ENCODE measurements at places on chromosomes 2 and 18.

- no peak for DNase-seq
Measured at GRCh38 chr2:223865124-223865523, 27.7 kb upstream of the AP1S3 start.

DNA sequence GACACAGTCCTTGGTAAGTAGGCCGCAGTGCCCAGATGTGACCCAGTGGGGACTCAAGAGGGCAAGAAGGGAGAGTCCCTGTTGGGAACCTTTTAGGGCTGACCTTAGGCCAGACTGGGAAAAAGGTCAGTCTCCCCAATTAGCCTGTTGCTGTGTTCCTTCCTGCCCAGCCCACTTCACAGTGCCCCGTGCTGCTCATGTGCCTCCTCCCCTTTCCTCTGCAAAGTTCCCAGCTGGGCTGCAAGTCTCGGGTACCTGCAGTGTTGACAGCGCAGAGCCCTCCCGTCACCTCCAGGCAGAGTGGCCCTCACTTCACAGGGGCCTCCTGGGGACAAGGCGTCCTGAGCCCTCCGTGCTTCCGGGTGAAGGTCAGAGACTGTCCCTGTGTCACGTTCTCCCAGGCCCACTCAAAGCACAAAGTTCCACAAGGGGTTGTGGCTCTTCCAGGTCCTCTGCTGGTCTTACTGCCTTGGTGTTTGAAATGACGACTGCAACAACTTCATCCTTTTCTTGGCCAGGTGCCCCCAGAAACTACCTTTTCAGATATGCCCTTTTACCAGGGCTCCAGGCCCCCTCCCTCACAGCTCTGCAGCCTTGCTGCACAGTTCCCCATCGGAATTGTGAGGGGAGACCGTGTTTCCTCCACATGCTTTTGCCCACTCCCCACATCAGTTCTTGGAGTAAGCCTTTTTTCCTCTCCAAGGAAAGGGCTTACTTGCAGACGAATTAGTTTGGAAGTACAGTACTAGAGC, 225.8 kb downstream of the ALPK2 start:
- DNase-seq, result no peak

GRCh38 chr2:38723173-38723572, 28.0 kb downstream of the SRSF7 start:
- no peak for DNase-seq

- no peak for DNase-seq
Measured at GRCh38 chr2:111634995-111635538, 248.9 kb downstream of the ANAPC1 start.

DNA sequence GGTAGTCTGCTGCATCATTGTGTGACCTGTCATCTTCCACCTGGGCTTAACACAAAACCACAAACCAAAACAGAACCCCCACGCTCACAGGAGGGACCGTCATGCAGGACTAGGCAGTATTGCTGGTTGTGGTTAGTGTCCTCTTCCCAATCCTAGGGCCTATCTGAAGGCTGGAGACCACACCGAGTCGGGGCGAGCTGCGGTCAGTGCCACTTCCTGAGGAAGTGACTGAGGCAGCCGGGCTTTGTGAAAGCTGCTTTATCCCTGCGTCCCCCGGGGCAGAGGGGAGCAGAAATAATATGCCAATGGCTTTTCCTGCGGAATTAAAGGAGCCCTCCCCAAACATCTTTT, 22.9 kb downstream of the ZNF532 start:
- peak; percentile 23 for DNase-seq

- peak; percentile 37 for DNase-seq
Measured at GRCh38 chr2:219029829-219030165, 11.5 kb downstream of the CFAP65 start.

DNA sequence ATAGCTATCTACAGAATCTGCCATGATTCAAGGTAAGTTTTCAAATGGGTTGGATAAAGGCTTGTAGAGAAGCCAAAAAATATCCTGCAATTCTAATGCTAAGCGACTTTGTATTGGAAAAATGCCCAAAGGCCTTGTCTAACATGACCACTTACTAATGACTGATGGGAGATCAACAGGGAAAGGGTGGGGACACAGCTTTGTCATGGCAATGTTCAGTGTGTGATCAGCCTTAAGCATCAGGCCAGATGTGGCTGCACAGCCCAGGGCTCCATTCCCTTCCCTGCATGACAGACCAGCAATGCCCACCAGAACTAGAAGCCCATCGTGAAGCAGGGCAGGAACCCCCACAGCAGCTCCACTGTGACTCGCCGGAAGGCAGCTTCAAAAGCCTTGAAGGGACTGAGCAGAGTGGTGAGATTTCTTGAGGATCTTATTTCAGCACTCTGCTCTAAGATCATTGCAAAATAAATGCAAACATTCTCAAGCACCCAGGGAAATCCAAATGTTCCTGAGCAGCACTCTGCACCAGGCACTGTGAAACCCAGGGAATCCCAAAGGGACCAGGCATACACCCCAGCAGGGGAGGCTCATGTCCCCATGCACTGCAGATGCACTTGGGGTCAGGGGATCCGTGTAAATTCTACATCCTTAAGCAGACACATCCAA, 517.9 kb upstream of the SMIM21 start:
- DNase-seq, result no peak

DNA sequence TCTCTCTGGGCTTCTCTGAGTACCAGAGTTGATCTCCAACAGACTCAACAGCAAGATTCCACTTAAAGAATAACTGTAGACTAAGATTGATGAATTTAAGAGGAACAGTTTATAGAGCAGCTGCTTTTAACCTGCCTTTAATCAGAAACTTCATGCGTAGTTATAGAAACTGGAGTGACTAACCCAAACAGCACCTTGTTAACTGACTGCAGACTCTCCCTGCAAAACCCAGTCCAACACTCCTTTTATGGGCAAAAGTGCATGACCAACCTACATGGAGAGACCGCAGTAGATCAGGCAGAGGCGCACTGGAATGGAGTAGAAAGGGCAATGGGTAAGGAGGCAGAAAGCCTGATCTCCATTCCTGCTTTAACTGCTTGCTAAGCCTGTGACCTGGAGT, 110.6 kb downstream of the NRP2 start:
- DNase-seq, result no peak

DNA sequence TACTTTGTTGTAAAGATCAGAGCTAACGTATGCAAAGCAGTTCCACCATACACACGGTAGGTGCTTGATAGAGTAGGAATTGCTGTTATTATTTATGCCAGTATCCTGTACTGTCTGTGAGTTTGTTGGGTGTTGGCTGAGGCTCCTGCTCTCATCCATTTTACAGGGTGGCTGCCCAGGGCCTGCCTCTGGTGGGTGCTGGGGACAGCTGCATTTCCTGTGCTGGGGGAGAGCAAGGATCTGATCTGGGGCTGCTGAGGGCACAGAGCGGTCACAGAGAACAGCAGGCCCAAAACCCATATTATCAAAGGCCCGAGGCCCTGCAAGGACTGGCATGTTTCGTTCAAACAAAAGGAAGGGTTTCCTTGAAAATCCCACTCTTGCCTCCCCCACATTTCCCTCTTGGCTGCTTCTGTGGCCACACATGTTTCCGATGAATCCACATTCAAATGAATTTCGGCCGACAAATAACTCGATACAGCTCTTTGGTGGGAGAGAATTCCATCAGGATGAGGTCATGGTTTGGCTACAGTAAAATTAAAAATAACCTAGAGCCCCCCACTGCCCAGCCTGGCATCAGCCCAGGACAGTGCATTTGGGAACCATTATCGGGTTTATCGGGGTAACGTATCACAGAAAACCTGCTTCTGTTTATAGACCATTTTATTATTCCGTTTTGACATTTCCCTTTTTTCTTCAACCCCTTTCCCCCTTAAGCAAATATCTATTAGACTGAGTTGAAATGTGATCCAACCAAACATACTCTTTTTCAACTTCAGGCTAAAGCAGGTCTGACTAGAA, 143.4 kb downstream of the CYRIA start:
- no peak for DNase-seq

GRCh38 chr2:20641123-20641985, 9.5 kb downstream of the HS1BP3 start:
- no peak for DNase-seq

DNA sequence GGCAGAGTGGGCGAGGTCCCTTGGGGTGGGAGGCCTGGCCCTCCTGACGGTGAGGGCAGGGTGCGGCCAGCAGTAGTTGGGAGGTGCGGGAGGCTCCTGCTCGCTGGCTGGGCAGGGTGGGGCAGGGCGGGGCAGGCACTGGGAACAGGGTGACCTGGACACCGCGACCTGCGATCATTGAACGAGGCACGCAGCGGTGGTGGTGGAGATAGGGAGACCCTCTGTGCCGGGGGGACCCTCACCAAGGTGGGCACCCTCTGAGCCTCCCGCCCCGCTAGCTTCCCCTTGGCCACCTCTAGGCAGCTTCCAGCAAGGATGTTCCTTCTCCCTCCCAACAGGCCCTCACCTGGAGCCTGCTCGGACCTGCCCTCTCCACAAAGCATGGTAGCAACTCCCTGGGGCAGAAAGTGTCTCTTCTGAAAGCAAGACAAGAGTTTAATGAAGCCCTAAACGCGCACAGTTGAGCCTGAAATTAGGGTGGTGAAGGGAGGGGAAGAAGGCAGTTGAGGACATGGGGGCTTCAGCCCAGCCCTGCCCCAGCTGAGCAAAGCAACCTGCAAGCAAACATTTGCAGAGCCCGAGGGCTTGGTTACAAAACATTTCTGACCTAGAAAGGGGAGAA, 15.4 kb upstream of the FOSL2 start:
- no peak for DNase-seq
